ENCODE measurements at places on chromosomes 12 and 14.

DNA sequence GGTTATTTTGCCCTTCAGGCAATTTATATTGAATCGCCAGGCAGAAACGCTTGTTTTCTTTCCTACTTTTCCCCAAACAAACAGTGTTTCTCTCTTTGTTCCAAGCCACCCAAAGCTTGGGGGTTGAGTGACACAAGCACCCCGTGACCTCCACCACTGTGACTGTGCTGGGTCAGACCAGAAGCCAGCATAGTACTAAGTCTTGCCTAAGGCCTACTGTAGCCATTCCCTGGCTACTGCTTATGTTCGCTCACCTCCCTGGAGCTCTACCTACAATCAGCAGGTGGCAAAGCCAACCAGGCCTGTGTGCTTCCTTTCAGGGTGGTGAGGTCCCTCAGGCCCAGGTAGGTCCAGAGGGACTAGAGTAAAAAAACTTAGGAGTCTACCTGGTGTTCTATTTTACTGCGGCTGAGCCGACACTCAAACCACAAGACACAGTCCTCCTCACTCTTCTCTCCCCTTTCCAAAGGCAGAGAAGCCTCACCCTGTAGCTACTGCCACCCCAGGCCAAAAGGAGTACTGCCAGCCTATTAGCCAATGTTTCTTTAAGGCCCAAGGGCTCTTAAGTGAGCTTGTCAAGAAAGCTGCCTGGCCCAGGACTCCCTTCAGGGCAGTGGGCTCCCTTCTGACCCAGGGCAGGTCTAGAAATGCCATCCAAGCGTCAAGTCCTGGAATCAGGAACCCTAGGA is 411.8 kb upstream of the MIS18BP1 start:
- no peak for DNase-seq

- DNase-seq, result no peak
Observed at GRCh38 chr12:58066296-58066695, 124.9 kb downstream of the ATP23 start.

DNA sequence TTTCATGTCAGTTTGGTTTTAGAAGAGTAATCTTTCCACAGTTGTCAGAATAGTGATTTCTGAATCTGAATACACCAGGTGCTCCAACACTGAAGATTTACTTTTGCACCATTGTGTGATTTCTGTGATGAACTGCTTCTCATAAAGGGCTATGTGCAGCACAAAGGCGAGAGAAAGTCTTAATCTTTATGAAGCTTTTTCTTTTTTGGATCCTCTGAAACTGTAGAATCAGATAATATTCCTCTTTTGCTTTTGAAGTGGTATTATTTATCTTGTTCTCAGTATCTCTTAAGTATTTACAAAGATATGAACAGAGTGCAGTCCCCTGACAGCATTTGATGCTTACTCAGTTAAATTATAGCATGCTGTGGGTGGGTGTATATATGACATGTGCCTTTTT is 207.8 kb downstream of the NAV3 start:
- no peak for DNase-seq

- DNase-seq, result no peak
Observed at GRCh38 chr12:43226151-43226550, 325.9 kb downstream of the ADAMTS20 start.

GRCh38 chr12:26715232-26715631 is 117.8 kb downstream of the ITPR2 start:
- DNase-seq, result no peak

DNA sequence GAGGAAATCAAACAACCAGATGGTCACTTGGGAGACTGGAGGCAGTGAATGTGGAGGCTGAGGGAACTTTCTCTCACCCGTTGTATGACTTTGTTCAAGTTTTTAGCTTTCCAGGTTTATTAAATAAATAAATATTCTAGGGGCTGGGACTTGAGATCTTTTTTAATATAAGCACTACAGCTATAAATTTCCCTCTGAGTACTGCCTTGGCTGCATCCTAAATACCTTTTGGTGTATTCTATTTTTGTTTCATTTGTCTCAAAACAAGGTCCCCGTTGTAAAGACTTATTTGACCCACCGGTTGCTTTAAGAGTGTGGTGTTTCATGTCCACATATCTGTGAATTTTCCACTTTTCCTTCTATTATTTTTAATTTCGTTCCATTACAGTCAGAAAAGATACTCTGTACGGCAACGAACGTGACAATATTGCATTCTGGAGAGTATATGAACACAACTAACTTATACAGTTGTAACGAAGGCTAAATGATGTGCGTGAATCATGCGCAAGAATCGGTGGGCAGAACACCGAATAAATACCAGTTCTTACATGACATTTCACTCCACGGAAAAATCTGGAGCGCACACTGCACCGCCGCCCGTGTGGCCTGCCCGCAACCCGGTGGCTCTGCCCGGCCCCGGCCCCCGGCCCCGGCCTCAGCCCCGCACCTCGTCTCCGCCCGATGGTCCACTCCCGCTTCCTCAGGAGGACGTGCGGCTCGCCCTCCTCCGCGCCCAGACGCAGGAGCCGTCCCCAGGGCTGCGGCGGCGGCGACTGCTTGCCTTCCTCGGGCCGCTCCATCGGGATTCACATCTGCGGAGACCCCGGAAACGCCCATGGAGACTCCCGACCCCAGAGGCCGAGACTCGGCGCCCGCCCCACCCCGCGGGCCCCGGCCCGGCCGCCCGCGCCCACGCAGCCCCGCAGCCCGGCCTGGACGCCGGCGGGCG is 602 bp downstream of the CHFR start:
- DNase-seq, result no peak

DNA sequence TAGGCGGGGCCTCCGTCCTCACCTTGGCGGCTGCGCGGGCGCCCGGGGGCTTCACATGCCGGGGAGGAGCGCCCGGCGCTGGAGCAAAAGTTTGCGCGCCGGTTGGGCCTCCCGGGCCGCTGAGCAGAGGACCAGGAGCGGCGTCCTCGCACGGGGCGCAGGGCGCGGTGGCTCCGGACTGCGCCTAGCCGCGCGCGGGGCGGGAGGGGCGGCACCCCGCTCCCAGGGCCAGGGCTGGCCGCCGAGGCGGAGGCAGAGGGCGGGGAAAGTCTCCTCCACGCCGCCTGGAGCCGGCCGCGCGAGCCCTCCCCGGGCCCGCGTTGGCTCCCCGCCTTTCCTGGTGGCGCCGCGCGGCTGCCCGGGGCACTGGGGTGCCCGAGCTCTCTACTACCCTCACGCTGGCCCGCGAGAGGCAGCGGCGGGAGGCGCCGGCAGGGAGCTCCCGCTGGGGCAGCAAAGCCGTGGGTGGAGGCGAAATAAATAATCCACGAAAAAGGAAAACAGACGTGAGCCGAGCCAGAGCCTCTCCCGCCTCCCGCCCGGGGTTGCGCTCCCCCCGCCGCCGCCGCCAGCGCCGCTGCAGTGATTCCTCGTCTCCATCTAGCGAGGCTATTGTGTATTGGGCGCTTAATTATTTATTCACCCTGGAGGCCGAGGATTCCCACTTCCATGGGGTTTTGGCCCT is 400 bp upstream of the PRIMA1 start:
- DNase-seq, result peak; percentile 28

- no peak for DNase-seq
Observed at GRCh38 chr14:38297681-38298080, 41.8 kb upstream of the CLEC14A start.

- DNase-seq, result no peak
Observed at GRCh38 chr14:71538938-71539649, 393.1 kb upstream of the RGS6 start.

- no peak for DNase-seq
Observed at GRCh38 chr12:58502226-58502625, 418.1 kb downstream of the LRIG3 start.
